ENCODE measurements at places on chromosomes 1 and 21.

DNA sequence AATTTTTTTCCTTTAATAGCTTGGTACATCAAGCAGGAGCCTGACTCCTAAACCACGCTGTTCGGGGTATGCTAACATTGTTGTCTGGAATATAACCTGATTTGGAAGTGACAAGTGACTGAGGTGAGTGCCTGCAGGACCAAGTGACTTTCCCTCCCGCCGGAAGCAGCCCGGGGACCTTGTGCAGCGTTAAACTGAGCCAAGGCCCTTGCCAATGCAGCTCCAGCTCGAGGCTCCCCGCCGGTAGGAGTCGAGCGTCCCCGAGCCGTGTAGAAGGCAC is 716 bp upstream of the MTARC1 start:
- no peak for DNase-seq

DNA sequence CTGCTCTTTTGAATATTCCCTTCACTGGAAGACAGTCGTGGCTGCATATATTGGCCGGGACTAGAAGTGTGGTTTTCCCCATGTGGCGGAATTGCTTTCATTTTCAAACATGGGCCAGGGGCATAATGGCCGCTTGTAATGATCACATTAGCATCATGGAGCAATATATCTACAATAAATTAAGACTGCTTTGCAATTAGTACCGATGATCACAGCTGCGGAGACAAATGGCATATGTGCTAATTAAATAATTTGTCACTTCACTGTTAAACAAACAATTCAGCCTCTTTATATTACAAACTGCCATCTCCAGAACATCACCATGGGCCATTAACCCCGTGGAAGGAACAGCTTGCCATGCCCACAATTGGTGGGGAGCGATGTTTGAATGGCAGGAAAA is 68.2 kb upstream of the OLIG2 start:
- no peak for DNase-seq

DNA sequence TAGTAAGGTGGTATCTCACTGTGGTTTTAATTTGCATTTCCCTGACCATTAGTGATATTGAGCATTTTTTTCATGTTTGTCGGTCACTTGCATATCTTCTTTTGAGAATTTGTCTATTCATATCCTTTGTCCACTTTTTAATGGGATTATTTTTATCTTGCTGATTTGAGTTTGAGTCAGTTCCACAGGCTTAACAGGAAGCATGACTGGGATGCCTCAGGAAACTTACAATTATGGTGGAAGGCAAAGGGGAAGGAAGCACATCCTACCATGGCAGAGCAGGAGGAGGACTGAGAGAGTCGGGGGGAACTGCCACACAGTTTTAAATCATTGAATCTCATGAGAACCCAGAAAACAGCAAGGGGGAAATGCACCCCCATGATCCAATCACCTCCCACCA is 51.1 kb downstream of the ODF2L start:
- no peak for DNase-seq

GRCh38 chr21:35530766-35531165 is 481.7 kb upstream of the RUNX1 start:
- no peak for DNase-seq

DNA sequence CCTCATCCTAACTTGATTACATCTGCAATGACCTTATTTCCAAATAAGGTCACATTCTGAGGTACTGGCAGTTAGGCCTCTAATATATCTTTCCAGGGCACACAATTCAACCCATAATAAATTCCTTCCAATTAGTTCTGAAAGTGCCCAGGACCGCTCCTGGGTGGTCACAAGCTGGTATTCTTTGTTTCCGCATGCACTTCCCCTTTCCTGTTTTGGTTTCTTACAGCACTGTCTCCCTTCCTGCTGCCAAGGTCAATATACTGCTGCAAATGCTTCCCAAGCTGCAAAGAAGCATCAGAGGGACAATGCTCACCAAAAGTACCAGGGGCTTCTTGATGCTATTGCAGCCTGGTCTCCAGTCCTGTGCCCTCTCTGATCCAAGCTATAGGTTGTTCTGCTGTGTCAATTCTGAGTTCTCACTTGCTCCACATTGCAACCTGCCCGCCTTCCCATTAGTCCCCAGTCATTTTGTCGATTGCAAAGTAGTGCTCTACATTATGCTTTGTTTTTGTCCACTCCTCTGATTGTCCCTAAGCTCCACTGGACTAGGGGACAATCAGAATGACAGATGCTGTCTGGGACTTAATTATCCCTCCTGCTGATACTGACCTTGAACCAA is 13.9 kb upstream of the XPR1 start:
- no peak for DNase-seq

DNA sequence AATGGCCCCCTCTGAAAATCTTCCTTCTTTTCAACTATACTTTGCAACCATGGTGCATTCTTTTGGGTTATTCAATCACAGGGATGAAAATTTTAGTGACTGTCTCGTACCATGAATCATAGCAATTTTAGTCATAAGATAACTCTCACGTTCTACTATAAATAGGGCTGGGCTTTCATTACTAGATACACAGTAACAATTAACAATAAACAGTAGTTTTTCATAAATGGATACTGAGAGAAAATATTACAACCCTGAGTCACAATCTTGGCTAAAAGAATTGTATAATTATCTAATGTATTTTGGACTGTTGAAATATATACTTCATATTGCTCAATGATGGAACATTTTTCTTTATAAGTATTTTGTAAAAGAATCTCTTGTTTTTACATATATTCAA is 96.1 kb downstream of the TEX35 start:
- no peak for DNase-seq

GRCh38 chr1:52037402-52037814 is 3.8 kb upstream of the KTI12 start:
- no peak for DNase-seq

- DNase-seq: no peak
Measured at GRCh38 chr1:183372586-183373230, 45.5 kb downstream of the NMNAT2 start.

DNA sequence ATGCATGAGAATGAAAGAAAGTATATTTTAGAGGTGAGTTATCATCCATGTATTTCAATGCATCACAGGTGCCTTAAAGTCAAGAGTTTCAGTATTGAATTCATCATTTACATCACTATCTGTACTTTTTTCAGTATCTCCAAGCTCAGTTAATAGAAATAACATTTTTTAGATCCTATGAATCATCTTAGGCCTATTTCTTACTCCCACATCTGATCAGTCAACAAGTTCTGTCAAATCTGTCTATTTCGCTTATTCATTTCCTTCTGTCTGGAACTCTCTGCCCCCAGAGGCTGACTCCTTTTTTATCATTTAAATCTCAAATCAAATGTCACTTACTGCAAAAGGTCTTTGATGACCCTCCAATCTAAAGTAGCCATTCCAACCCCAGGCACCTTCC is 295.2 kb downstream of the LRRC7 start:
- peak; percentile 56 for DNase-seq

- no peak for DNase-seq
Measured at GRCh38 chr1:184903111-184903692, 71.1 kb downstream of the NIBAN1 start.

- DNase-seq: no peak
Measured at GRCh38 chr1:231232870-231233734, 7.9 kb upstream of the GNPAT start.

GRCh38 chr1:54791880-54792522 is 9.1 kb downstream of the TTC22 start:
- DNase-seq: no peak

DNA sequence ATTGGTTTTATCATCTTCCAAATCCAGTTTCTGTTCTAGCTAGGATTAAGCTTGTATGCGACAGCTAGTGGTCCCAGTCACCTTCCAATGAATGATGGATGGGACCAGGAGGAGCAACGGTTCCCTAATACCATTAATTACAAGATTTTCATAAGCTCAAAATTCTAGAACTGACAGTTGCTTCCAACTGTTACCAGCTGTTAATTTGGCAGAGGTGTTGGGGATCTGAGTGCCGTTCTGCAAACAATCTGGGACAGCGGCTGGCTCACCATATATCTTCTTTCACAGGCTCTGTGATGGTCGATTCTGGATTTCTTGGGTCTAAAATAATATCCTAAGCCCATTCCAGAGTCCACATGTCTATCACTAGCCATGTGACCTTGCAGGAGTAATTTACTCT is 34.5 kb upstream of the RALGPS2 start:
- DNase-seq: no peak

GRCh38 chr1:77407738-77408375 is 126.0 kb downstream of the AK5 start:
- DNase-seq: no peak

- no peak for DNase-seq
Measured at GRCh38 chr1:49333906-49334305, 557.2 kb upstream of the BEND5 start.

- no peak for DNase-seq
Measured at GRCh38 chr1:191542444-191542843, 615.8 kb upstream of the RGS18 start.

DNA sequence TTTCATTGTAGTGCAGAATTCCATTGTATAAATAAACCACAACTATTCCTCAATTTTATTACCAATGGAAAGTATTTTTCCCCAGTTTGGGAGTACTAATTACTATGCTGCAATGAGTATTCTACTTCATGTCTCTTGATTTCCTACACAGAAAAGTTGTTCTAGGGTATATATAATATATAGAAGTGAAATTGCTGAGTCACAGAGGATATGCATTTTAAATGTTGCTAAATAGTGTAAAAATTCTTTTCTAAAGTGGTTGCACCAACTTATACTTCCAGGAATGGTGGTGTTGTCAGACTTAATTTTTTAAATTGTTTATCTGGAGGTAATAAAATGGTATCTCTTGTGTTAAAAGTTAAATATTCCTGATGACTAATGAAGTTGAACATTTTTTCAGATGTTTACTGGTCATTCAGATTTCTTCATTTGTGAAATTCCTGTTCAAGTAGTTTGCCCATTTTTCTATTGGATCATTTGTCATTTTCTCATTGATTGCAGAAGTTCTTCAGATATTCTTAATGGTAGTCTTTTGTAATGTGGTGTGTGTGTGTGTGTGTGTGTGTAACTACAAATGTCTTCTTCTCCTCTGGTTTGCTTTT is 19.1 kb upstream of the MYOG start:
- no peak for DNase-seq

- DNase-seq: no peak
Measured at GRCh38 chr1:170360601-170361000, 171.4 kb upstream of the GORAB start.

DNA sequence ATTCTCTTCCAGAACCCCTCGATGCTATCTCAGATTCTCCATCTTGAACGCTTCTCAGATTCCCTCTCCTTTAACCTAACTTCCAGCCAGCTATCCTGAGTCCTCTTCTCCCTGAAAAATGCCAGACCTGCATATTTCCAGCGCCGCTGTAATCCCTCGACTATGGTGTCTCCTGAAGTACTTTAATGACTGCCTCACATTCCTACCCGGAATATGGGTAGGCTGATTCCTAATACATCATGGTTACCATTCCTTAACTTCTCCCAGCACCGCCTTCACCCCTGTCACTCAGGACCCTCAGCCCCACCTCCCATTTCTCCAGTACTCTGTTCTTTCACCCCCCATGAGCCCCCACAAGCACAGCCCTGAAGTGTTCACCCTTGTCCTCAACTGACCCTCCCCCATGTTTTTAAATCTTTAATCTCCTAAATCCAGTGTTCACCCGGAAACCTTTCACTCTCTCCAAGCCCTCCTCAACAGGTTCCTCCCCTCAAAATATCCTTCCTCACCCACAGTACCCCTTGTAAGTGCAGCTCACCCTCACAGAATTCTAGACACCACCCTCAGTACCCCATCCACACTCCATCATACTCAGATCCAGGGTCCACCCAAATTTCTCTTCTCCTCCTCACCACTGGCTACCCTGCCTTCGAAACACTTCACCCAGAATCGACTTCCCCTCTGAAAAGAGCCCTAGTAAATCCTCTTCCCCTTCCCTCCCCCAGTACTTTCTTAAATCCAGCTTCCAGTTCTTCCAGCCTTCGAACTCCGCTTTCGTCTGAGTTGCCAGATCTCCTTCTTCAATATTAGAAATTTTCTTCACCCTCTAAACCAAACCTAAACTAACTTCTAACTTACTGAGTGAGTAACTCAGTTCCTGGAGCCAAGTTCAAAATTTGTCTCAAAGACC is 922 bp downstream of the CPT2 start:
- no peak for DNase-seq

DNA sequence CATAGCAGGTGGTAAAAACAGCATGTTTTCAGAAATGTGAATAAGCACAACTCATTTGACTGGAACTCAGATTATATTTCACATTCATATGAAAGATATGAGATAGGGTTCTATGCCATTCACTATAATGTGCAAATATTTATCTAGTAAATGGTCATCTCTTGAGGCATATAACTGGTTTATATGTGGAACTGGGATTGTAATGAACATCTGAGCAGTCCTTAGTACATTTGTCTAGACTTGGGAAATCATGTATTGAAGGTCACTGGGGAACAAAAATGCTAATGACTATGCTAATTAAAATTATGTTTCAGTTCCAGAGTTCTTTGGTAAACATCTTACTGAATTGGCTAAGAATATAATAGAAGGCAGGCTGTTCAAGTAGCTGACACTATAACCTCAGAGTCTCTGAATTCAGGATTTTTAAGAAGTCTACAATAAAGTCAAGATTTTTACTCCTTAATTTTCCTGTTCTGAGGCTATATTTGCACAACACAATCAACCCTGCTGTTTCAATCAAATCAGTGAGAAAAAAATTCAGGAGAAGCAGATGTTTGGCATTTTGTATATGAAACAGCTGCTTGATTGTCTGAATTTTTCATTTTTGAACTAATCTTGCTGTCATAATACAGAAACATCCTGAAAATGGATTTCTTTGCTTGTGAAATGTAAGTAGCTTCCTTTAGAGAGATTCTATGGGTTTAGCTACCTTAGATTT is 244.8 kb upstream of the RGS18 start:
- DNase-seq: no peak

DNA sequence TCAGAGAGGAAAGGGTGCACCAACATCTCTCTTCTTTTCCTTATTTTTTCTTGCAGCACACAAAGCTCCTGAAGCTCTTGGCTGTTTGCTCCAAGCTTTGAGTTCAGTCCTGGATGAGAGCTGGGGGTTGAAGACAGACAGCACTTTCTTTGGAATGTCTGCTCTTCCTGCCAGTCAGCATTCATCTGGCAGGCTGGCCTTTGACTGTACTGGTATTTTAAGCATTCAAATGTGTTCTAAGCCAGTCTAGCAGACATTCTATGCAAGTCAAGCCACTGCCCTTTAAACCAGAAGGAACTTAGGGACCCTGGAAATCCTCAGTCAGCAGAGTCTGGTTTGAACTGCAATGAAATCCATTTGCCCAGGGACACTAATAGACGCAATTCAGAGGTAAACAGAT is 45.0 kb downstream of the XCL1 start:
- no peak for DNase-seq

DNA sequence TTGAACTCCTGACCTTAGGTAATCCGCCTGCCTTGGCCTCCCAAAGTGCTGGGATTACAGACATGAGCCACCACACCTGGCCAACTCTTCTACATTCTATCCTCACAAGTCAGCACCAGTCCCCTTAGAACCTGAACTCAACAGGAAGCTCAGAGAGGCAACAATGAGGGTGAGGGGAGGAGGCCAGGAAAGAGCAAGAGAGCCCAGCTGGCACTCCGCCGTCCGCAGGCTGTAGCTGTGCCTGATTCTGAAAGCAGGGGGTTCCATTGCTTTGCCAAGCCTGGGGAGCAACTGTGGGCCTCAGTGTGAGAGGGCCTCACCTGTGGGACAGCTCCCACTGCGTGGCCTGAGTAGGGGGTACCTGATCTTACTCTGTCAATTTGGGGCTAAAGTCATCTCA is 18.7 kb downstream of the STK40 start:
- DNase-seq: no peak

- DNase-seq: no peak
Measured at GRCh38 chr21:14383596-14384180, 742 bp upstream of the HSPA13 start.
